Coronary artery (tissue), 2 donors: ENCODE measurements at places on chromosomes 3 and 15.

DNA sequence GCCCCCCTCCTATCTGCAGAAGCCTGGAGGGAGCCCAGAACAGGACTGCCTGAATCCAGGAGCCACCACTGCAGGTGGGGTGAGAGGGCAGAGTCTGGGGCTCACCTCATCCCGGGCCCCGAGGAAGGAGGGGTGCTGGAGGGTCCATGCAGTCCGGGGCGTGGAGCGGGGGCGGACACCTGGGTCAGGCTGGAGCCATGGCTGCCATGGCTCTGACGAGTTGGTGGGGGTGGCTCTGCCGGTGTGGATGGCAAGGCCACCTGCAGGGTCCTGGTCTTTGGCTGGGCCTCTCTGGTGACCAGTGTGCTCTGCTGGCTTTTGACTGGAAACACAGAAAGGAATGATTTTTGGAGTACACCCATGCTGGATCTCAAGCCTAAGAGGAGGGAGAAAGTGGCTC lies 47.4 kb downstream of the DZIP1L start:
- no peak for DNase-seq

- DNase-seq = no peak
Observed at GRCh38 chr15:27448986-27449385, 478.0 kb downstream of the GABRG3 start.

DNA sequence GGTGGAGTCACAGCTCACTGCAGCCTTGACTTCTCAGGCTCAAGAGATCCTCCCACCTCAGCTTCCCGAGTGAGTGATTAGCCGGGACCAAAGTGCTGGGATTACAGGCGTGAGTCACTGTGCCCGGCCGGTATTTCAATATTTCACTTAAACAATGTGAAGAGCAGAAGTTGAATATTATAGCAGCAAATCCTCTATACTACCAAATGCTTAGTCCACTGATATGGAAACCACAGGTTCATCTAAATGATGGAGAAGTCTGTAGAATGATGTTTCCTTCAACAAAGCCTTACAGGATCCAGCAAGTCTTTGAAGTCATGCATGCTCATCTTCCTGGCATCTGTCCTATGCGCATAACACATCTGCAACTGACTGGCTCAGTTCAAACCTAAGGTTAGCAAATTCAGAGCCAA lies 20.3 kb upstream of the UACA start:
- no peak for DNase-seq

GRCh38 chr3:159273608-159274007 lies 471.8 kb downstream of the MFSD1 start:
- no peak for DNase-seq

DNA sequence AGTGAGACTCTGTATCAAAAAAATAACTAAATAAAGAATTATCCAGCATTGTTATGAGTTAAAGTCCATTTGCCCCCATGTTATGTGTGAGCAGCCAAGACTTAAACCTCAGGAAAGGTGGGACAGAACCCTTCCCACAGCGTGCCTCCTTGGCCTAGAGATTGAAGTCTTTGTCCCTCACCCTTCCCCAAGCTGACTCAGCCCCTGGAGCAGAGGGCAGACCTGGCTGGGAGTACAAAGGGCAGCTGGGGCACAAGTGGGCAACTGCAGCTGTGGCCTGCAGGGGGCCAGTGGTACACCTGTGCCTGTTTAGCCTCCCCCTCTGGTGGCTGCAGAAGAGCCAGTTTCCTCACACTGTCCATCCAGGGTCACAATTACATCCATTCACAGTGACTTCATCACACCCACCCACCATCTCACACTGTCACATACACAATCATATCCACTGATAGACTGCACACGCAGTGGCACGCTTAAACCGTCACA lies 940 bp upstream of the ACY1 start:
- DNase-seq = no peak

DNA sequence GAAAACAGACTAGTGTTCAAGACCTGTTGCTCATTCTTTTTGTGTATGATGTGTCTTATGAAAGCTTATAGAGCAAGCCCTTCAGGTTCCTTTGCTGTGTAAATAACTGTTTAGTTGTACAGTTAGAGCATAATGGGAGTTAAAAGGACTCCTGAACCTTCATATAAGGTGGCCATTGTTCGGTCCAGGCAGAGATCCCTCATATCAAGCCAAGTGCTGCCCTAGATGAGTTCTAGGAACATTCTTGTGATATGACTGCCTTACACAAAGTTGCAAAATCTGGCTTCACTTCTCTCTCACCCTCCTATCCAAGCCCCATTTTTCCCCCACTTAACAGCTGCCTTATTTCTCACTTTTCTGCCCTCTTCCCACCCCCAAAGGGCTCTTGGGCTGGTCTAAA lies 26.9 kb downstream of the GYG1 start:
- DNase-seq = no peak

GRCh38 chr3:56858331-56858730 lies 56.6 kb upstream of the ARHGEF3 start:
- no peak for DNase-seq

- no peak for DNase-seq
Observed at GRCh38 chr15:60718661-60719069, 239.7 kb upstream of the ICE2 start.

GRCh38 chr3:188567478-188568195 lies 413.7 kb downstream of the LPP start:
- no peak for DNase-seq

GRCh38 chr3:127074900-127075360 lies 92.0 kb downstream of the PLXNA1 start:
- DNase-seq = no peak

GRCh38 chr15:73892446-73893226 lies 19.3 kb downstream of the TBC1D21 start:
- peak; percentile 53 for DNase-seq

- DNase-seq = no peak
Observed at GRCh38 chr3:37219266-37219665, 44.9 kb upstream of the LRRFIP2 start.

DNA sequence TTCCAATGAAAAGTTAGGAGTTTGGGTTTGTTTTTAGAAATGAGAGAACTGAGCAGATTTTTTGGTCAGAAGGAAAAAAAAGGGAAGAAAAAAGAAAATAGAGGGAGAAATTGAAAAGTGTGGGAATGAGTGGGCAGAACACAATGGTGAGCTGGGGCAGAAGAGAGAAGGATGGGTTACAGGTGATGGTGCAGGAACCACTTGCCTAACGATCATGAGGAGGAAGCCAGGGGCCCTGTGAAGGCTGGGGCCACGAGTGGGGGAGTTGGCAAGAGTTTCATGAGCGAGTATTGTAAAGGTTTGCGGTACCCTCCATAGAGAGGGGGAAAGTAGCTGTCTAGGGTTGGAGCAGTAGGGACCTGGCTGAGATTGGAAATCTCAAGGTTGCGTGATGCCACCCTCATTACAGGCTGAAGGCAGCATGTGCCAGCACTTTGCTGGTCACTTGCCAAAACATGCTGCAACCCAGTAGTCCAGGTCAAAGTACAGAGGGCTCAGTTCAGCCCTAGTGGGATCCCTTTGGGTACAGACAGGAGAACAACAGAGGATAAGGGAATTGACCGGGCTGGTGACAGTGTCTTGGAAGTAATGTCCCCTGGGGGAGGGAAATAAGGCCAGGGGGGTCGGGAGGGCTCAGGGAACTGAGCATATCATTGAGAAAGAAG lies 6.6 kb downstream of the IVD start:
- DNase-seq = no peak

GRCh38 chr3:156474560-156475389 lies 80.1 kb downstream of the SSR3 start:
- DNase-seq = no peak

DNA sequence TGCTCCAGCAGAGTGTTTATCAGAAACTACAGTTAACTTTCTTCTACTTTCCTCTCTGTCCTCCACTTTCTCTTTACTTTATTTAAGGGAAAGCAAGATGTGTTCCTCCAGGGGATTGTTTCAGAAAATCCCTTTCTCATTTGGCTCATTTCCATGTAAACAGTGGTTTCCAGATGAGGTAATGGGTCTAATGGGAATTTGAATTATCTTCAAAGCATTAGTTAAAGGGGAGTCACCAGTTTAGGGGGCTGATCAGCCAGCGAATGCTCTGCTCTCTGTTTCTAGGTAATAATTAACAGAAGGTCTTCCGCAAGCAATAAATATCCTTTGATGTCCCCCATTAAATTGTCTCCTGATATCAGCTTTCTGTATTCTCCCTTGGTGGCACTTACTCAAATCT lies 30.4 kb upstream of the ZNF639 start:
- no peak for DNase-seq

GRCh38 chr3:74691946-74692345 lies 77.5 kb upstream of the CNTN3 start:
- no peak for DNase-seq

GRCh38 chr15:57019496-57020160 lies 101.2 kb downstream of the TCF12 start:
- DNase-seq = no peak

DNA sequence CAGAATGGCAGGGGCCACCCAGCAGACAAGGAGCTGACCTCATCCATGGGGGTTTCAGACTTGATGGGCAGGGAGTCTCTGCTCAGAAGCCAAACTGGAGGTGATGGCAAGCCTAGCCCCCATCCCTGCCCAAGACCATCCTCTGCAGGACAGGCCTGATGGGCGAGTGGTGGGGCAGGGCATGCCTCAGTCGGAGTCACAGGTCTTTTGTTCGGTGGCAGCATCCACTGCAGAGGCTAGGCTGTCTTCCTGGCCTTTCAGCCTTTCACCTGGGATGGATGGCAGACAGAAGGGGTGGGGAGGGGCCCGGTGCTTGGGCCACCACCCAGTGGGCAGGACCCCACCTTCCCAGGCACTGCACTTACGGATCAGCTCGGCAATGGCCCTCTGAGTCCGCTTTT lies 44.4 kb downstream of the PTH1R start:
- DNase-seq = peak; percentile 69

DNA sequence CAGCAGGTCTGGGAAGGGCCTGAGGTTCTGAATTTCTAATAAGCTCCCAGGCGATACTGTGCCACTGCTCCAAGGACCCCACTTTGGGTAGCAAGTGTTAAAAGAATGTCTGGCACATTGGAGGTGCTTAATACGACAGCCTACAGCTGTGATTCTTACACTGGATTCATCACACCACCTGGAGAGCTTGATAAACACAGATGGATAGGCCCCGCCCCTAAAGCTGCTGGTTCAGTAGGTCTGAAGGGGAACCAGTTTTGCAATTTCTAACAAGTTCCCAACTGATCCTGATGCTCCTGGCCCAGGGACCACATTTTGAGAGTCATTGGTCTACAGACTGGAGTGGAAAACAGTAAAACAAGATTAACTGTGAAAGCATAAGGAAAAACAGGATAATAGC lies 124.8 kb upstream of the ST8SIA2 start:
- no peak for DNase-seq

GRCh38 chr3:11480663-11481298 lies 162.9 kb downstream of the VGLL4 start:
- DNase-seq = no peak

DNA sequence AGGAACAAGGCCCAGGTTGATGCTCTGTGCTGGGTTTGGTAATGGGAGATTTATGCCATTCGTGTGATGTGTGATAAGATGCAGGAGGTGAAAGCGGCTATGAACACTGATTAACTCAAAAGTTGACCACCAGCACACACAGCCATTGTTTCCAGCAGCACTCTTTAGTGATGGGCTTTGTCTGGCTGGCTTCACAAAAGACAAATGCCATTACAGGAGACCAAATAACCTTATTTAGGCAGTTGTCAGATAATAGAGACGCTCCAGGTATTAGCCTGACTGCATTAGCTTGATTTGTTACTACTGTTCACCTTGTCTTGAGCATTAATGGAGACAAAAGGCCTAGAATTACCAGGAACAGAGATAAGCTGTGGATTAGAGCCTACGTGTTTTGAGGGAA lies 5.1 kb downstream of the HESX1 start:
- DNase-seq = no peak

DNA sequence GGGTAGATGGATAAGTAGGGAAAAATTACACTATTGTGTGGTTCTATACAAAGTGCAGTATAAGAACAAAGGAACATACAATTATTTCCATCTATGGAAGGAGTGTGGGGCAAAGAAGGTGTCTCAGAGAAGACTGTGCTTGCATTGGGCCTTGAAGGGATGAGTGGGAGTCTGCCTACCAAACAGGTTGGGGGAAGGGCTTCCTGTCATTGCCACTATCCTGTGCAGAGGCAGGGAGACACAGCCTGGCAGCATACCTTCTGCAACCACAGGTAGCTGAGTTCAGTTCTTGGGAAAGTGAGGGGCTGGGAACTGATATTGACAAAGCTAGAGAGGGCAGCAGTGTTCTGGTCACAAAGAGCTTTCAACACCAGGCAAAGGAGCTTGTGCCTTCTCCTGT lies 3.4 kb downstream of the TIMP4 start:
- no peak for DNase-seq

DNA sequence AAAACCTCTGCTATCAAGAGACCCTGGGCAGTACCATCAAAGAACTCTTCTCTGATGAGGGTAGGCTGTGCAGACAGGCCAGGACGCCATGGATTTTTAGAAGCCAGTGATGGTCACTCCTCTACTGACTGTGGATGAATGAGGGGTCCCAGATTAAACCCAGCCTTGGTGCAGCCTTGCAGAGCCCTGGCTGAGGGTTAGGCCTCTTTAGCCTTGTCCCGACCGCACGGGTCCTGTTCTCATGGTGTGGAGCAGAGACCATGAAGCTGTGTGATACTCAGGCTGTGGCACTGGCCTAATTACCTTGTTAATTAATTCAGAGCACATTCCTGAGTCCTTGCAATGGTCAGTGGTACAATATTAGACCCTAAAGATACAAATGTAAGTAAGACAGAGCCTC lies 71.7 kb downstream of the FBN1 start:
- no peak for DNase-seq

DNA sequence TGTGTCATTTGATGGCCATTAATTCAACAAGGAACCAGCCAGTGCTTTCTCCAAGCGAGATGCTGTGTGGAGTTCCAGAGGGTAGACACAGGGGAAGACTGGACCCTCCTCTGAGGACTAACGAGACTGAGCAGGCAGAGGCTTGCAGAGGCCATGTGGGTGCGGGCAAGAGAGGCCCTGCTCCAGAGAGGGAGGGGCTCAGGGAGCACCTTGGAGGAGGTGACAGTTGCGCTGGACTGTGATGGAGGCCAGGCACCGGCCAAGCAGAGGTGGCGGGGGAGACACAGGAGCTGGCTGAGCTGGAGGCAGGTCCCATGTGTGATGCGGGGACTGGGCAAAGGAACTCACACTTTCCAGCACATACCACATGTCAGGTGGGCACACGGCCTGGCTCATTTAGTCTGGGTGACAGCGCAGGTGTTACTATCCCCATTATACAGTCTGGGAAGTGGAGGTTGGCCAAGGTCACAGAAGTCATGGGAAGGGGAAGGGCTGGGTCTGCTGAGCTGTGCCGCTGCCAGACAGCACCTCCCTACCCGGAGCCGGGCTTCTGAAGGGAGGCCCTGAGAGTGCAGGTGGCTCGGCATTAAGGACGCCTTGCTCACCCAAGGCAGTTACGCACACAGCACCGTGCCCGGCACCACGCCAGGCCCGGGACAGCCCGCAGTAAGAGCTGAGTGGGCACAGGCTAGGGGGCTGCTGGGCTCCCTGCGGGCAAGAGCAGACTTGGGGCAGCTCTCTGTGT lies 3.7 kb downstream of the MELTF start:
- DNase-seq = peak; percentile 70

- DNase-seq = no peak
Observed at GRCh38 chr15:27426805-27427204, 455.8 kb downstream of the GABRG3 start.
